ENCODE measurements at places on chromosomes 4 and X.

- H3K4me1 ChIP-seq, result no peaks in the 10 kb centered on the region
- peaks cover 10% of the 10 kb centered on the region for H3K36me3 ChIP-seq
- H3K27ac ChIP-seq, result no peak overlapping the region
- no peak overlapping the region for H3K4me3 ChIP-seq
- DNase-seq, result no peak
These were observed 57.4 kb downstream of the NSD2 start for GRCh38 chr4:1928356-1929239.

DNA sequence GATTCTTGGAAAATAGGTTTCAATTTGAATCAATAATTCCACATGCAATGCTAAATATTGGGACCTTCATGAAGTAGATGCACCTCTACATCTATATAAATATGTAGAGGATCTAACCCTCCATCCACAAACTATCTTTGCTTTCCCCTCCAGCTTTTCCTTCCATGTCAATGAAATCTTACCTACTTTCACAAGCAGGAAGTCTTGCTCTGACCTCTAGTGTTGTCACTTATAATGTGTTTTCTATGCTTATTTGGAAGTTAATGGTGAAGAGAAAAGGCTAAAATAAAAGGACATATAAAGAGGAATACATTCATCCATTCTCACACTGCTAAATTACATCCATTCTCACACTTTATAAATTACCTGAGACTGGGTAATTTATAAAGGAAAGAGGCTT is 472.7 kb upstream of the DIAPH2 start:
- H3K4me1 ChIP-seq, result no peaks in the 10 kb centered on the region
- no peak for DNase-seq
- H3K4me3 ChIP-seq, result no peak overlapping the region
- H3K36me3 ChIP-seq, result no peaks in the 10 kb centered on the region
- no peak overlapping the region for H3K27ac ChIP-seq

GRCh38 chr4:7593646-7594412 is 159.1 kb upstream of the PSAPL1 start:
- H3K36me3 ChIP-seq, result no peaks in the 10 kb centered on the region
- H3K4me1 ChIP-seq, result no peaks in the 10 kb centered on the region
- no peak overlapping the region for H3K4me3 ChIP-seq
- no peak overlapping the region for H3K27ac ChIP-seq
- no peak for DNase-seq

GRCh38 chrX:1323315-1323714 is 13.3 kb upstream of the IL3RA start:
- H3K27ac ChIP-seq, result no peak overlapping the region
- no peaks in the 10 kb centered on the region for H3K36me3 ChIP-seq
- DNase-seq, result no peak
- H3K4me3 ChIP-seq, result no peak overlapping the region
- H3K27me3 ChIP-seq, result no peaks in the 10 kb centered on the region

DNA sequence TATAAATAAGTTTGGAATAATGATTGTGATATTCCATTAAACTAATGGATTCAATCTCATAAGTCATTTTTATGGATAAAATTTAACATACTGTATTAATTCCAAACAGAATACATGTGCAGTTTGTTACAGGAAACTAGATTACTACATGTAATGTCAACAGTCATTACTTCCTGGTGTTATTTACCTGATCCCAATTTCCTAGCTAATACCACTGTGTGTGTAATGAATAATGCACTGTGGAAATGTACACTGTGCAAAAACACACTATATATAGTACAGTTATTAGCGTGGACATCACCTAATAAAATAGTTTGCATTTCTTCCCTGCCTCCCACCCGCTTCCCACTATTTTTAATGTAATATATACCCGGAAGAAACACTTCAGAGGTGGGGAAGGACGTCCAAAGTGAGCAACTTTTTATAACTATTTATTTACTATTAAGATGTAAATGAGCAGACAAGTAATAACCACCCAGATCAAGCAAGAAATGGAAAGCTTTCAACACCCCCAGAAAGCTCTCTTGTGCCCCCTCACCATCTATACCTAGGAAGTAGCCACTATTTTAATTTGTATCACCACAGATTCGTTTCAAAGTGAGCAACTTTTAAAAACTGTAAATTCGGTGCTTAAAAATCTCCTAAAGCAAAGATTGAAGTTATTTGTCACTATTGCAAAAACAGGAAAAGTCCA is 219.1 kb downstream of the THOC2 start:
- H3K4me3 ChIP-seq, result no peak overlapping the region
- no peak overlapping the region for H3K27ac ChIP-seq
- H3K36me3 ChIP-seq, result no peaks in the 10 kb centered on the region

- no peak for DNase-seq
- no peaks in the 10 kb centered on the region for H3K4me1 ChIP-seq
- no peak overlapping the region for H3K27ac ChIP-seq
- H3K27me3 ChIP-seq, result no peaks in the 10 kb centered on the region
- no peaks in the 10 kb centered on the region for H3K36me3 ChIP-seq
- no peak overlapping the region for H3K4me3 ChIP-seq
These were observed 656.0 kb upstream of the NDST4 start for GRCh38 chr4:115769396-115769795.

- H3K36me3 ChIP-seq, result no peaks in the 10 kb centered on the region
- no peak overlapping the region for H3K27ac ChIP-seq
- no peaks in the 10 kb centered on the region for H3K27me3 ChIP-seq
- H3K4me1 ChIP-seq, result no peaks in the 10 kb centered on the region
- H3K4me3 ChIP-seq, result no peak overlapping the region
These were observed 203.8 kb upstream of the HS3ST1 start for GRCh38 chr4:11632483-11632882.

- H3K4me1 ChIP-seq, result no peaks in the 10 kb centered on the region
- no peak overlapping the region for H3K4me3 ChIP-seq
- H3K36me3 ChIP-seq, result no peaks in the 10 kb centered on the region
- no peaks in the 10 kb centered on the region for H3K27me3 ChIP-seq
- DNase-seq, result peak; percentile 49
These were observed 103.7 kb downstream of the ATXN3L start for GRCh38 chrX:13216139-13216538.

- no peak overlapping the region for H3K4me3 ChIP-seq
- H3K27ac ChIP-seq, result no peak overlapping the region
- no peak for DNase-seq
- no peaks in the 10 kb centered on the region for H3K27me3 ChIP-seq
These were observed 23.9 kb downstream of the UBE2K start for GRCh38 chr4:39721788-39722187.

DNA sequence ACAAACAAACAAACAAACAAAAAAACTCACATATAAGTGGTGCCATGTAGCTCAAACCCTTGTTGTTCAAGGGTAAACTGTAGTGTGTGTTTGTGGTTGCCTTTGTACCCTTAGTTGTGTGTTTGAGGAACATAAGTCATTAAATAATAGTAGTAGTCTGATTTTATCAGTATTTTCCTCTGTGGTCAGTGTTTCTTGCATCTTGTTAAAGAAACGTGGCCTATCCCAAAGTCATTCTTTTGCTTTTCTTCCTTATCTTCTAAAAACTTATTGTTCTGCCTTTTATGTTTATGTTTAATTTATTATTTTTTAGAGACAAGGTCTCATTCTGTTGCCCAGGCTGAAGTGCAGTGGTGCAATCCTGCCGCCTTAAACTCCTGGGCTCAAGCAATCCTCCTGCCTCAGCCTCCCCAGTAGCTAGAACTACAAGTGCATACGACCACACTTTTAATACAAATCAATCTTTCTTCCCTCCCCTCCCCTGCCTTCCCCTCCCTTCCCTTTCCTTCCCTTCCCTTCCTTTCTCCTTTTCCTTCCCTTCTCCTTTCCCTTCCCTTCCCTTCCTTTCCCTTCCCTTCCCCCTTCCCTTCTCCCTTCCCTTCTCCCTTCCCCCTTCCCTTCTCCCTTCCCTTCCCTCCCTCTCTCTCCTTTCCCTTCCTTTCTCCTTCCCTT is 26.4 kb downstream of the PRIMPOL start:
- H3K36me3 ChIP-seq, result no peaks in the 10 kb centered on the region
- H3K27me3 ChIP-seq, result no peaks in the 10 kb centered on the region
- H3K27ac ChIP-seq, result no peak overlapping the region

DNA sequence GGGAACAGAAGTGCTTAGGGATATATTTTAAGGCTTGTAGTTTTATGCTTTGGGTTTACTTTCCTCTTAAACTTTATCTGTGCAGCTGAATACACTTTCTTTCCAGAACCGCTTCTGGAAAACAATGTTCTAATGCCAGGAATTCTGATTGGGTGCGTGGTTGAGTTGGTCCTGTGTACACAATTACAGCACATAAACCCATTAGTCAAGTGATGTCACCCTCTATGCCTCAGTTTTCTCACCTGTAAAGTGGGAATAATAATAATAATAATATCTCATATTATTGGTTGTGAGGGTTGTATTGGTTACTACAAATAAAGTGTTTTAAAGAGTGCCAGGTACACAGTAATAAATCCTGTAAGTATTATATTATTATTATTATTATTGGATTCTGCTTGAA is 129.2 kb downstream of the MID1IP1 start:
- H3K27ac ChIP-seq, result no peak overlapping the region
- H3K4me1 ChIP-seq, result peaks cover 3% of the 10 kb centered on the region
- H3K4me3 ChIP-seq, result no peak overlapping the region
- no peaks in the 10 kb centered on the region for H3K27me3 ChIP-seq

DNA sequence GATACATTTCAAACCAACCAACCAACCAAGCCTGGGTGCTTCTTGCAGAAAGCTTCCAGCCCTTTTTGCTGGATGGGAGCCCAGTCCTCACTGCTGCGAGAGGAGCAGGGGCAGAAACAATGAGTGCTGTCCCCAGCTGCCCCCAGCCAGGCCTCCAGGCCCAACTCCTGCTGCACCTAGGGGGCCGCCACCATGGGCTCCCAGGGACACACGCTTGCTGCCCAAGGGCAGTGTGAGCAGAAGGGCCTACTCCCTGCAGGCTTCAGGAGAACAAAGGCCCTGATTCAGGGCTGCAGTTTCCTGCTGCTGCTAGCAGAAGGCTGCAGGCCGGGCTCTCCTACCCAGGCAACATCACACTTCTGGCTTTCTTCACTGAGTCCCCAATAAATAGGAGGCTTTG is 37.7 kb upstream of the ENPP6 start:
- H3K36me3 ChIP-seq, result no peaks in the 10 kb centered on the region
- no peak for DNase-seq
- H3K4me3 ChIP-seq, result no peak overlapping the region
- no peaks in the 10 kb centered on the region for H3K27me3 ChIP-seq
- no peak overlapping the region for H3K27ac ChIP-seq
- no peaks in the 10 kb centered on the region for H3K4me1 ChIP-seq
